ENCODE measurements at places on chromosomes 1 and 21.

GRCh38 chr1:160838888-160839287 is 23.8 kb downstream of the CD244 start:
- DNase-seq = no peak

DNA sequence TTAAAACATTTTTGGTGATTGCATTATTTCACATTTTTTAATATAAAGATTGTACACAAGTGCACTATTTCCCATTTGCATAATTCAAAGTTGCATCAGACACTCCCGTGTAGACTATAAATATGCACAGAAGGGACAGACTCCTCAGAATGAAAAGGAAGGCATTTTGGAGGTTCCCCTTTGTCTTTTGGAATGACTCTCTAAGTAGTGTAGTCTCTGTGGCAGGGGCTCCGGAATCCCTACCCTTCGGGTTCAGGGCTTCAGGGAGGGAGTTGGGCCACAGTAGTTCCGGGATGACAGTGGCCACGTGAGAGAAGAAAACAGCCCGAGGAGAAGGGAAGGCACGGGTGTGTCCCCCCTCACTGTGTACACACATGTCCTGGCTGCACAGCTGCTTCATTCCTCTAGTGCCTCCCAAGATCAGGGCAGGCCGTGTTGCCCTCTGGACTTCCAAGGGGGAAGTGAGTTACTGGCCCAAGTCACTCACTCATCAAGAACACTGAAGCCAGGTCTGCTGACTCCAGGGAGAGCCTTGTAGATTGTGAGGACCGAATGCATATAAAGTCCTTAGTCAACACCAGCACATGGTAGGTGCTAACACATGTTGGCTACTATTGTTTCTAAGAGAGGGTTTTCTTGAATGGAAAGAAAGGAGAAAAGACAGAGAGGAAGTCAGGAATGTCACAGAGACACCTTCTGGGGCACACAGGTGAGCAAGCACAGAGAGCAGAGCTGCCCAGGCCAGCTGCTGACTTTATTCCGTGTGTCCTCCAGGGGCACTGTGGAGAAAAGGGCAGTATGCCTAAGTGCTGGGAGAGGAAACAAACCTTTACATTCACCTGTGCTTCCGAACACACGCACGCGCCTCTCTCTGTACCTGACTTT is 39.8 kb downstream of the LHX4 start:
- no peak for DNase-seq

DNA sequence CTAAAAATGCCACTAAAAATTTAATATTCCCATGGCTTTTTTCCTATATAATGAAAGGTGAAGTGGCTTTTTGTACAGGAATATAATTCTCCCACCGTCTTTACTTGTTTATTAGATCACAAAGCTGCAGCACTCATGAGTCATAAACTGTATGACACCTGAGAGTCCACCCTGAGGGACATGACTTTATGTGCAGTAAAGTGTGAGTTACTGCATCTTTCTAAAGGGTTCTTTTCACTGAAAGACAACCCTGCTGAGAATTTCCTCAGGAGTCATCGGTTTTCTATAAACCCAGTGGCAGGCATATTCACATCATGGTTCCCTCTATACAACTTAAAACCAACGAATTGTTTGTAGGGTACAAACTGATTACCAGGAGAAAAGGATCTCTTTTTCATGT is 77.4 kb downstream of the APP start:
- no peak for DNase-seq

GRCh38 chr1:200905411-200906052 is 10.8 kb downstream of the INAVA start:
- no peak for DNase-seq

- no peak for DNase-seq
Measured at GRCh38 chr1:109765896-109766615, 2.3 kb upstream of the EPS8L3 start.

DNA sequence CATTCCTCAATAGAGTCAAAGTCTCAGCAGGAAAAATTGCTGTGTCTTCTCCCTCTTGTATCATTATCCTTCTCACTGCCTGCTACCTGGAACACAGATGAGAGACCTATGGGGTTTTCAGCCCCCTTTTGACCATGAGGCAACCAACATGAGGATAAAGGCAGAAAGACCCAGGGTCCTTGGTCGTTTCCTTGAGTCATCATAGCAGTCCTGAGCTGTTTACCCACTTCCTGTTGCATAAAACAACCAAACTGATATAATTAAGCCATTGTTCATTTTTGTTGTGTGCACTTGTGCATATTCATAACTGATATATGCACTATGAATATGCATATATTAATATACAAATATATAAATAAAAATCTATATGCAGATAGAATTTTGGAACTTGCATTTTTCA is 188.3 kb upstream of the MAP1LC3C start:
- no peak for DNase-seq

DNA sequence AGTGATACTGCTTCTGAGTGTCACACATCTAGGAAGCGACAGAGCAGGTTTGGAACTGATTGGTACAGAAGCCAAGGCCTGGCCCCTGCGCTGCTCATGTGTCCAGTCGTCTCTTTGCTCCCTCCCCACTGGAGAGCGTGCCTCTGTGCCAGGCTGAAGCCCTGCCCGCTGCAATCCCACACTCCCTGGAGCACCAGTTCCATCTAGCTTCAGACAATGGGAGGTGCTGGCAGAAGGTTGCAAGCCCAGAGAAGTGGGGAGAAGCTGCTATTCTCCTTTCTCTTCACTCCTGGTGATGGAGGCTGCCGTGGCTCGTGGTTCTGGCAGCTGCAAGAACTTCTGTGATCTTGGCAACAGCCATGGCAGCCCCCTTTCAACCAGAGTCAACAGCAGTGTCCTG is 250.9 kb downstream of the MATN1 start:
- DNase-seq = no peak

DNA sequence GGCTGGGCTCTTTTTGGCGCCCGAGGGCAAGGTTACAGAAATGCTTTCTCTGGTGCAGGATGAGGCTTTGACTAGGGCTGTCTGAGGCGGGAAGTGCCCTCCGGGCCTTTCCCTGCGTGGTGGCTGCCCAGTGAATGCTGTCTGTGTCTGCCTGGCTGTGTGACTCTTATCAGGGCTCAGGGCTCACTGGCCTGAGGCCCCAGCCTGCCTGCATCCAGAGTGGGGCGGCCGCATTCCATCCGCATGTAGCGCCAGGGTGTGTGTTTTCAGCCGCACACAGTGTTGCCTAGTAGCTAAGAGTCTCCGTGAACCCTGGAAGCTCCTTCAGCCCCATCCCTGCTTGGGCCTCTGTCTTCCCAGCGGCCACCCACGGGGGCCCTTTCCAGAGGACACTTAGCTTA is 59.1 kb downstream of the FAAP20 start:
- peak; percentile 35 for DNase-seq

GRCh38 chr1:244849189-244849866 is 13.9 kb downstream of the COX20 start:
- DNase-seq = no peak

GRCh38 chr1:98962156-98962555 is 42.5 kb downstream of the PLPPR5 start:
- DNase-seq = no peak

- DNase-seq = no peak
Measured at GRCh38 chr1:47948126-47948525, 49.1 kb downstream of the TRABD2B start.

GRCh38 chr1:235919127-235919832 is 52.6 kb upstream of the LYST start:
- DNase-seq = no peak

GRCh38 chr21:32698971-32699693 is 28.7 kb downstream of the SYNJ1 start:
- no peak for DNase-seq

- DNase-seq = no peak
Measured at GRCh38 chr1:30872033-30872947, 36.3 kb downstream of the SDC3 start.

DNA sequence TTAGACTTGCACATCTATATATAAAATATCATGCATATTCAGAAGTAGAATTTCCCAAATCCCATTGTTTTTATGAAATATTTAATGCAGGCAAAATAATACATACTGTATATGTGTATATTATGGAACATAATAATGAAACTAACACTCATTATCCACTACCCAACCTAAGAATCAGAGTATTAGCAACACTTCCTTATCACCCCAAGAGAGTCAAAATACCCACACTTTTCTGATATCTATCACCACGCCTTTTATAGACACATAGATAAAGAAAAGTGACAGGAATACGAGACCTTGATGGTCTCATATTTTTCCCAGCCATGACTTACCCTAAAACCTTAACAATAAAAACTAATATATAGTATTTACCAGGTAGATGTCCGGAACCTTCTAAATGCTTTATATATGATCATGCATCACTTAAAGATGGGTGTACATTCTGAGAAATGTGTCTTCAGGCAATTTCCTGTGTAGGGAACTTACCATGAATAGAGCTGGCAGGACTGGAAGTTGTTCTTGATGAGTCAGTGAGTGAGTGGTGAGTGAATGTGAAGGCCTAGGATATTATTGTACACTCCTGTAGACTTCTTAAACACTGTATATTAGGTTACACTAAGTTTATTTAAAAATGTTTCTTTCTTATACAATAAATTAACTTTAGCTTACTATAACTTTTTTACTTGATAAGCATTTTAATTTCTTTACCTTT is 45.5 kb downstream of the TNFSF4 start:
- DNase-seq = no peak

DNA sequence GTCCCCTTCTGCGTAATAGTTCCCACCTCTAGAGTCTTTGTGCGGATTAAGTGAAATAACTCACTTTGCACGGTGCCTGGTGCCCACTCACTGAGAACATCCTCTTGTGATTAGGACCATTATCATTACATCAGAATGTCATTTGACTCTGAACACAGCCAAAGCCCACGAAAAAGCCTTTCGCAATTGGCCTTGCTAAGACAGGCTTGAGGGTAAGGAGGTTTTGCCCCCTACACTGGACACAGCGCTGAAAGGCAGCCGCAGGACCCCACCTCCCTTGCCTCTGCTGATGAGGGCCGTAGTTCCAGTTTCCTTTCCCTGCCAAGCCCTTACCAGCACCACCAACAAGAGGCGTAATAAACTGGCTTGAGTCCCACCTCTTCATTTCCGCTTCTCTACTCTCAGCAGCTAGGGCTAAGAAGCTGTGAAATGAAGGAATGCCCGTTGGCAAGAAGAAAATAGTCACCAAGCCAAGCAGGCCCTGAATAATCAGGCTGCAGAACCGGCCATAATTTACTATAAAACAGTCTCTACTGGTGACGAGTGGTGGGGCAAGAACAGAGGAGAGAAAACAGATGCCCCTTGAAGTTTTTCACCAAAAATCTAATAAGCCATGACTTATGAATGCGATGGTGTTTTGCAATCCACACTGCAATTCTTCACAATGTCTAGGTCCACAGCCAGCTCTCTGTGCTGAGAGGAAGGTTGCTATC is 53.1 kb downstream of the SH3GLB1 start:
- no peak for DNase-seq

- no peak for DNase-seq
Measured at GRCh38 chr1:68198752-68199151, 33.6 kb downstream of the WLS start.

DNA sequence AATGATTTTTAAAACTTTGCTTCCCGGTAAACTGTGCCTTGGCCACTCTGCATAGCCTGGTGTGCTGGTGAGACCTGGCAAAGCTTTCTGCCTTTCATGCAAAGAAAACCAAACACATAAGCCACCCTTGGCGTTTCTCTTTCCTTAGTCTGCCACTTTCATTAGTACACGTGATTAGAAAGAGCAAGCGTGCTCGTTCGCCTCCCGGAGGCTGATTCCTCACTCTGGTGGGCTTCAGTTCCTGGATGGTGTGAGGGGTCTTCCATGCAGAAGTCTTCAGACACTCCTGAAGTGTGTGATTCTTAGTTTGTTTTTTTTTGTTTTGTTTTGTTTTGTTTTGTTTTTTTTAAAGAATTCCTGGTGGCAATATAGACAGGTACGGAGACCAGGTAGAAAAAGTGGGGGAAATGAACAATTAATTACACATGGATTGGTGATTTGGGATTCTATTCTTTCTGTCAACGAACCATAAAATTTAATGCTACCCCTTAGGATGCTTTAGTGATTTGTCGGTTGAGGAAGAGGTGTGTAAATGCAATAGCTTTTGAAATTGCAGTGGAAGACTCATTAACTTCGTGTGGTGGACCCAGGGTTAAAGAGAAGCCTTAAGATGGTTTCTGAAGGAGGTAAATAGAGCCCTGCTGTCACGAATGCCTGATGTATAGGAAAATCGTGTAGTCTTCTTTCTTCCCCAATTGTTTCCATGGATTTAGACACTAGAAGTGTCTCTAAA is 2.1 kb downstream of the GALNT2 start:
- DNase-seq = no peak

- no peak for DNase-seq
Measured at GRCh38 chr21:44789880-44790279, 11.7 kb downstream of the UBE2G2 start.

GRCh38 chr21:39377444-39378050 is 28.7 kb upstream of the HMGN1 start:
- no peak for DNase-seq

GRCh38 chr1:14420686-14421085 is 177.8 kb upstream of the KAZN start:
- DNase-seq = no peak

DNA sequence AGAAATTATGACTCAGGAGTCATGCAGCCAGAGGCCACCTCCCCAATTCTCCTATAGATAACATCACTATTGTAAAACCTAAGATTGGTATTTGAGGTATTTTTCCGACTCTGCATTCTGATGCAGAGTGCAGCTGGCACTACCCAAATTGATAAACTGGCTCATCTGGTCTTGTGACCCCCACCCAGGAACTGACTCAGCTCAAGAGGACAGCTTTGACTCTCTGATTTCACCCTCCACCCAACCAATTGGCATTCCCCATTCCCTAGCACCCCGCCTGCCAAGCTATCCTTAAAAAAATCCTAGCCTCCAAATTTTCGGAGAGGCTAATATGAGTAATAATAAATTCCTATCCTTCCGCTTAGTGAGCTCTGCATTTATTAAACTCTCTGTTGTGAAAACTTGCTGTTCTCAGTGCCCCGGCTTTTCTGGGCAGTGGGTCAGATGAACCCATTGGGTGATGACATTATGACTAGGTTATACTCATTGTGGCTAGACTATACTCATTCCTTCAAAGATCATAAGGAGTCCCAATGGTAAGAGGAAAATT is 39.4 kb upstream of the EPS15 start:
- DNase-seq = no peak
